ENCODE measurements at places on chromosomes 7 and 10.

GRCh38 chr10:49844775-49845595 is 82.9 kb upstream of the OGDHL start:
- DNase-seq = peak; percentile 3

DNA sequence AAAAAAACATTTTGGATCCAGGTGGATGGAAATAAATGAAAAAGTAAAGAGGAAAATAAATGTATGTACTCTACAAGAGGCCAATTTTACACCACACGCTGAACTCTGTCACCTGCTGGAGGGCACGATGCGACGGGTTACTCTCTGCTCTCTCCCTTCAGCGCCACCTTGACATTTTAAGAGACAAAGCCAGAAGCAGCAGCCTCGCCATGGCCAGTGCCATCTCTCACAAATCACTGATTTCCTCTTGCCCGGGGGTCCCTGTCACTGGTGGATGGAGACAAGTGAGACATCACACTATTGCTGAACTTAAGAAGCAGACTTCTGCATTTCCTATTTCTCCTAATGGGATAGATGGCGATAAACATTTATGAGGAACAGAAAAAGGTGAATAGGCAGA is 190.0 kb downstream of the ZMYND11 start:
- DNase-seq = no peak

GRCh38 chr10:33314811-33315561 is 19.5 kb downstream of the NRP1 start:
- DNase-seq = no peak

DNA sequence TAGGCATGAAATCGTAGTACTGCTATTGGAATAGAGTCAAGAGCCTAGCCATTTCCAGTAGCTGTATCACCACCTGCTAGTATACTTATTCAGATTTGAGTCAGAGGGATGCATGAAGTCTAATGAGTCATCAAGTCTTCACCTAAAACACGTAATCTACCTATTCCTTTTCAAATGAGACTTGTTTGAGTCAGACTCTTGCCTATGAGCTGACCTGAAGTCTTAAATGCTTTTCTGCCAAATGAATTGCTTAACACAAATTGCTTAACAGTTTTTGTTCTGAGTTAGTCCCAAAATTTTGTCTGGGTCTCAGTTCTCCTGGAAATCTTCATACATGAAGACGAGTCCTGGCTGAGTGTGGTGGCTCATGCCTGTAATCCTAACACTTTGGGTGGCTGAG is 165.2 kb downstream of the GNAT3 start:
- no peak for DNase-seq

DNA sequence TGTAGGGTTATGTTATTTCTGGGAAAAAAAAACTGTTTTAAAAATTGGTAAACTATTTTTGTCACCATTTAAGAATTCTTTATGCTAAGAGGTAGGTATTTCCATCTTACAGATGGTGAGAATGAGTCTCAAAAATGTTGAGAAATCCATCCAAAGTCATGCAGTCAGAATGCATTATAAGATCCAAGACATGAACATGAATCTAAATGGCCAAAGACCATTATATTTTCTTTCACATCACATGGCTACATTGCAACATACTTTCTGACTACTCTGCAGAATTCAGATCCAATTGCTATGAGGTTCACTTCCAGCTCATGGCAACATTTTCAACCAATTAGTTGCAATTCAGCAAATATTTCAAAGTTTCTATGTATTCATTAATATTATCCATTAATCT is 181.2 kb downstream of the TWIST1 start:
- DNase-seq = no peak
